DMS 273 treated with DMSO at 0.1 percent for 48 hours (cell line): ENCODE measurements at places on chromosomes 7 and 10.

- no peak for DNase-seq
Observed at GRCh38 chr7:104296900-104297299, 31.5 kb upstream of the LHFPL3 start.

GRCh38 chr10:71404503-71405295 lies 8.0 kb downstream of the CDH23 start:
- no peak for DNase-seq

- DNase-seq = no peak
Observed at GRCh38 chr10:66695046-66695445, 230.8 kb upstream of the LRRTM3 start.

DNA sequence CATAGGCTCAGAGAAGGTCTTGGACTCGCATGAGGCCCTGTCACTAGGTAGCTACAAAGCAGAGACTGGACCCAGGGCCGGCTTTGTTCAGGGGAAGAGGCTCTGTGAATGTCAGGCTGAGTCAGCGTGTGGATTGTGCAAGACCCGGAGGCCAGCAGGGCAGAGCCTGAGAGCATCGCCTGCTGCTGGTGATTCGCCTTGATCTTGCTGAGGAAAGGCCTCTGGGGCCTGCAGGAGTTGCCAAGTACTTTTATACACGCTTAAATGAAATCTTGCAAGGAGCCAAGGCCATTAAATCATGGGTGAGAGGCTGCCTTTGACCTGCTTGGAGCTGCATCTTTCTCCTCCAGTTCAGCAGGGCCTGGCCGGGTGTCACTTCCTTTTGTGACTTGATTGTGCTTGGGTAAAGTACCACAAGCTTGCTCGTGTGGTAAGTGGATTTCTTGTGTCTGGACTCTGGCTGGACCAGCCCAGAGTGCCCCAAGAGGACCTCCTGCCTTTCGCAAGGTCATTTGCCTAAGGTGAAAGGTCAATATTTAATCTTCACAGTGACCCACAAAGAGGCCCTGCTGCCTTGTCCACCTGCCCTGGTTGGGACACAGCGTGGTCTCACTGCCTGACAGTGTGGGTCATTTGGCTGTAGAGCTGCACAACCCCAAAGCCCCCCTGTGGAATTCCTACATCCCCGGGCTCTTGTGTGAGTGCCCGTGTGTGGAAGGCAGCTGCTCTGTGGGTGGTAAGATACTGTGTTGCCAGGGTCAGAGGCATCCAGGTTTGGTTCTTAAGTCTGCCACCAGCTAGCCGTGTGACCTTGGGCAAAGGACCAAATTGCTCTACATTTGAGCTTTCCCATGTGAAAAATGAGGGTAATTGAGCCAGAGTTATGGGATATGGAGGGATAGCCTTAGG lies 38.6 kb upstream of the SH2D4B start:
- peak; percentile 6 for DNase-seq

DNA sequence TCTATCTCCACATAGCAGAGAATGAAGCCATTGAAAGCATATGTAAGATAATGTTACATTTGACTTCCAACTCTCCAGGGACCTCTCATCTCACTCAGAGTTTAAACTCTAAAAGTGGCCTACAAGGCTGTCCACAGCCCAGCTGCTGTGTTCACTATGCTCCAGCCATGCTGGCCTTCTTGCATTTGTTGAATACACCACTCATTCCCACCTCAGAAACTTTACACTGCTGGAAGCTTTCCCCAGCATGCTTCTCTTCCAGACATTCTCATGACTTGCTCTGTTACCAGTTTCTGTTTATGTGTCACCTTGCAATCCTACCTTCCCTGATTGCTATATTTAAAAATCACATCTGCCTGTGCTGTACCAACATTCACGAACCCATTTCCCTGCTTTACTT lies 167.2 kb downstream of the WNT2 start:
- DNase-seq = no peak

GRCh38 chr10:78830062-78830975 lies 238.4 kb upstream of the ZMIZ1 start:
- no peak for DNase-seq

DNA sequence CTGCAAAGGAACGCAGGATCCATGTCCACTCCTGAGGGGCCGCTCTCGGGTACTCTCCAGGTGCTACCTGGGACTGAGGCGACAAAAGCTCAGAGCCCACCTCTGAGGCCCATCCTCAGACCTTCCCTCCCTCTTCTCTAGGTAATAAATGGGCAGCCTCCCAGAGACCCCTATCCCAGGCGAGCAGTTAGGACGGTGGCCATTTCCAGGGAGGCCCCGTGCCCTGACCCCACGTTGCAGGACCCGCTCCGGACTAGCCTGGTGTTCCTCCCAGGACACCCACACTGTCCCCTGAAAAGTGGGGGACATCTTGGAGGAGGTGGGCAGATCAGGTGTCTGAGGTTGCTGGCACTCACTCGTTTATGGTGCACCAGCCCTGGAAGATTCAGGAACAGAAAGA lies 44.3 kb downstream of the PRKAG2 start:
- DNase-seq = no peak

DNA sequence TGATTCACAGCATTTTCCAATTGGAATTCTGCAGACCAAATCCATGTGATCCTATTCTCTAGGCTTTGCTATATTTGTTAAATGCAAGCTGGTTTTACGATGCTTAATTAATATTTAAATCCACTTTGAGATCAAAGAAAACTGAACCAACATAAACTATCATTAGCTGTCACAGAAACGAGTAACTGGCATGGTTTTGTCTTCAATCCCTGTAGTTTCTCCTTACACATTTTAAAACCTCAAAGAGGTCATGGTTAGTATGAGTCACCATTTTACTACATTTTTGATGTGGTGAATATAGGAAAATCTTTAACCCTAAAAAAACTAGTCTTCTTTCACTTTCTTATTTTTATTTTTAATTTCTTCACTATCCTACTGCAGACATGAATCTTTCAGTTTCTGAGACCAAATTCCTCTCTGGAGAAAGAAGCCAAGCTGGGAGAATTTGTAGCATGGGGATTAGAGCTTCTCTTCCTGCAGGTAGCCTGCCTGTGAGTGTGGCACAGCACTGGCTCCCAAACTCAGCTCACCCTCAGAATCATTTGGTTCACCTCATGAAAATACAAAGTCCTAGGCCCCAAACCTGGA lies 8.7 kb upstream of the LIPM start:
- DNase-seq = no peak

GRCh38 chr10:97574374-97575126 lies 2.0 kb downstream of the ANKRD2 start:
- DNase-seq = no peak

- DNase-seq = peak; percentile 33
Observed at GRCh38 chr7:30842542-30843451, 68.9 kb upstream of the AQP1 start.

DNA sequence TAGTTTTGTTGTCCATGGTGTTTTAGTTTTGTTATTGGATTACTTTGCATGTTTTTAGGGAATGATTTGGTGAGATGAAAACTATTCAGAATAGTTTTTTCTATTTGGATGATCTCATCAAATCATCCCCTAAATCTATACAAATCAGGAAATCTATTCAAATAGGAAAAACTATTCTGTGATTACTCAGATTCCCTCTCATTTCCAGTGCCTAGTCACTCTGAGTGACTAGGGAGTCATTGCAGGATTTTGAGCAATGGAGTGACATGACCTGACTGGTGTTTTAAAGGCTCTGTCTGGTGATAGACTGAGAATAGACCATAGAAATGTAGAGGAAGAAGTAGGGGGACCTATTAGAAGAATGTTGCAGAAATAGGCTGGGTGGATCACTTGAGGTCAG lies 72.4 kb downstream of the TPST1 start:
- no peak for DNase-seq

GRCh38 chr10:48973065-48973464 lies 33.4 kb upstream of the LRRC18 start:
- DNase-seq = no peak

DNA sequence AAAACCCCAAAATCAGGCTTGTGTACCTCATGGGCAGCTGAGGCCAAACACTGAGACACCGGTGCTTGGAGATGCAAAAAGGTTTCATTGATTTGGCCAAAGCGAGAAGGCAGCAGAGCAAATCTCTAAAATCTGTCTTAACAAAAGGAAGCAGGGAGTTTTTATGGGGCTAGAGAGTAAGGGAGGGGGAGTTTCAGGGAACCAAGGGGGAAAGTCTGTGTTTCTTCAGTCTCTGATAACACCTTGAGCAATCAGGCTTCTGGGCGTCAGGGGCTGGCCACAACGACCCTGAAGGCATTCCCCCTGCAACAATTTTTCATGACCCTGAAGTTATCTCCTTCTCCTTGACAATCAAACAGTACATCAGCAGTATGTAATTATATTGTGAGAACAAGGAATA lies 2.7 kb upstream of the ZNF786 start:
- DNase-seq = no peak

- no peak for DNase-seq
Observed at GRCh38 chr10:33353853-33354252, 19.4 kb upstream of the NRP1 start.

DNA sequence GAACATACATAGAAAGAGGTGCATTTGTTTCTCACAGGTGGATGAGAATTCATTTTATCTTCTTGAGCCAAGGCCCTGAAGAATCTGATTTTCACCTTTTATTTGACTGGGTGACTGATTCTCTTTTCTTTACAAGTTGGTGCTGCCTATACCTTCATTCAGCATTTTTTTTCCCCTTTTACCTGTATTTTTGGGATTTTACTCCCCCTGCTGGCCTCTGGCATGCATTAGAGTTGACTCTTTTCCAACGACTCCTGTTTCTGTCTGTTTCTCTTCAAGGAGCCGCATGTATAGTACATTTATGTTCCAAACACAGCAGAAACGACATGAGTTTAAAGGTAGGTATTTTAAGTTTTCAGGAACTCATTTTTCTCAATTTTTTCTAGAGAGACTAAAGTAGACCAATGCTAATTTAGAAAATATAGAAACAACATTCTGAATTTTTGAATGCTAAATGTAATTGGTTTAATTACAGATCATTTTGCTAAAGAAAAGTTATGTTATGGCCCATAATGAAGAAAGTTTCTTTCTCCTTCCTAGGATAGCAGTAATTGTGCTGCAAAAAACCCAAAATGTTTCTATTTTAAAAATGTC lies 149.8 kb upstream of the HDAC9 start:
- DNase-seq = peak; percentile 34

DNA sequence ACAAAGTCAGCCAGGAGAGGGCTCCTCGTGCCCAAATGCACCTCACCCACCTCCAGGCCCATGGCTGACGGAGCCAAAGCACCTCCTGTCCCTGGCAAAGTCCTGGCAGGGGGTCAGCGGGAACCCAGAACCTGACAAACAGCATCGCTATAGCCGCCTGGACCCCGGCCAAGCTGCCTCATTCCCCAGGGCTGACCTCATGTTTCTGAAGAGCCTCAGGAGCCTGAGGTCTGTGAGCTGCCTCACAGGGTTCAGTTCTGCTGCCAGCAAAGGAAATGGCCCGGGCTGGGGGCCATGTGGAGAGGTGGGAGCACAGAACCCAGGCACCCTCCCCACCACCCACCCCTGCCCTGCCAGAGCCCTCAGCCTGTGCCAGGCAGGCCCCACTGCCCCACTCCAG lies 4.2 kb upstream of the NANOS1 start:
- no peak for DNase-seq

GRCh38 chr7:135231686-135232085 lies 2.0 kb upstream of the STRA8 start:
- no peak for DNase-seq

GRCh38 chr10:8323428-8324054 lies 269.1 kb downstream of the GATA3 start:
- no peak for DNase-seq

- DNase-seq = no peak
Observed at GRCh38 chr7:40544871-40545303, 410.1 kb downstream of the SUGCT start.

GRCh38 chr7:47648275-47648925 lies 66.5 kb upstream of the TNS3 start:
- no peak for DNase-seq

- DNase-seq = no peak
Observed at GRCh38 chr10:36888925-36889573, 236.3 kb upstream of the ANKRD30A start.

DNA sequence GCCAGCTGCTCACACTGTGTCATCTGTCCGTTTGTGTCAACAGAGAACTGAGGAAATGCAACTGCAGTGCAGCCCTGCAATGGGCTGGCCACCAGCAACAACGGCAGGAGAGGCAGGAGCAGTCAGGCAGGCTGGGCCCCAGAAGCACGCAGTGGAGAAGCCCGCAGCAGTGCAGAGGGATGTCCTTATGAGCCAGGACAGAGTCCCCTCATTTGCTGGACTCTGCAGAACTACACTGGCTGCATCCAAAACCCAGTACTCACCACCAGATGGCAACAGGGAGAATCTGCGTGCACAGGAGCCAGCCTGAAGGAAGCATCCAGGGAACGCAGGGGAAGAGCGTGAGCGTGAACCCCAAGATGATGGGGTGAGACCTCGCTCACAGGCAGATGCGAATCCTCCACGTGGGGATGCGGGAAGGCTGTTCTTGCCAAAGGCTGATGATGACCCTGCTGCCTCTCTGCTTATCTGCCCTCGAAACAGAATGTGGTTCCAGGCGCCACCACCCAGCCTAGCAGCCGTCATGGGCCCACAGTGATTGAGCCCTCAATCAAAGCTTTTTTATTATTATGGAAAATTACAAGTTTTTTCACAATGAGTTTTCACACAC lies 232.1 kb downstream of the PTPRN2 start:
- no peak for DNase-seq

- no peak for DNase-seq
Observed at GRCh38 chr10:133104963-133105640, 17.4 kb downstream of the ADGRA1 start.

GRCh38 chr7:44153948-44154335 lies 12.8 kb upstream of the MYL7 start:
- DNase-seq = no peak

DNA sequence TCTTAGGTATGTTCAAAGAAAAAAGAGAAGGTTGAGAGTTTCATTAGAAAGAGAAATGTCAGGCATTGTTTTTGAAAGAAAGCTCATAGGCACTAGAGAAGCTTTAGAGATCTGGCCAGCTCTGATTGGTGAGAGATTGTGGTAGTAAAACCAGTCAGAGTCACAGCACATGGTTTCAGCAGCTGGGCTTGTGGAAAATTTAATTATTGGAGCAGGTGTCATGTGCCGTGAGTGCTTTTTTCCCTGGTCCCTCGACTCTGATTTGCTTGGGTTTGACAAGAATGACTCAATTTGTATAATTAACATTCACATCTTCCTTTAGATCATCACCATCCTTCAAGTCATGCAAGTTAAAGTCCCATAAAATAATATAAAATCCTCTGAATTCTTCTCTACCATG lies 35.2 kb downstream of the MRPL32 start:
- DNase-seq = no peak

GRCh38 chr10:15144788-15145187 lies 23.7 kb downstream of the NMT2 start:
- no peak for DNase-seq

- DNase-seq = no peak
Observed at GRCh38 chr10:13412894-13413293, 64.8 kb upstream of the SEPHS1 start.

GRCh38 chr7:17142831-17143541 lies 155.5 kb upstream of the AHR start:
- DNase-seq = no peak

- DNase-seq = no peak
Observed at GRCh38 chr10:48807791-48808470, 123.3 kb downstream of the WDFY4 start.
